Tibial nerve (tissue), 4 donors: ENCODE measurements at places on chromosomes 16 and 17. TPM values are rescaled to one million over a fixed set of nuclear protein-coding genes. Genes with fewer than 3 reads are reported as not detected.

DNA sequence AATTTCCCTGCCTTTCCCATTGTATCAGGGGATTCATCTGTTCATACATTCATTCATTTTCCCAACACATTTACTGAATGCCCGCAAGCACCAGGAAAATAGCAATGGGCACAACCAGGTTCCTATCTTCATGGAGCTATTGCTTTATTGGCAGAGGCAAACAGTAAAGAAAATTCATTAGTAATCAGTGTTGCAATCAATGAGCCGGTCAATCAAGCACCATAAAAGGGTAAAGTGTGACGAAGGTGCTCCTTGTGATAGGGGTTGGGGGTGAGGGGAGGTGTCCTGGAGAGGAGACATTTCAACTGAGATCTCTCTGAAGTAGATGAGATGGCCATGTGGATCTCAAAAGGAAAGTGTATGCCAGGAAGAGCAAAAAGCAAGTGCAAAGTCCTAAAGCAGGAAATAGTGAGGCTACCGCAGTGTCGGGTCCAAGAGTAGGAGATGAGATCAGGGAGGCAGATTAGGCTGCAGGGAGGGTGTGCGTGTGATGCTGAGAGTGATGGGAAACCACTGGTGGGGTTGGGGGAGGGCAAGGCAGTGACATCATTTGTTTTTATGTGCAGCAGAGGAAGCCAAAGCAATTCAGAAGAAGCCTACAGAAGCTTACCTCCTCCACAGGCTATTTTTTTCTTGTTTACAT is 28.4 kb downstream of the CDH13 start:
- DNase-seq = no peak

DNA sequence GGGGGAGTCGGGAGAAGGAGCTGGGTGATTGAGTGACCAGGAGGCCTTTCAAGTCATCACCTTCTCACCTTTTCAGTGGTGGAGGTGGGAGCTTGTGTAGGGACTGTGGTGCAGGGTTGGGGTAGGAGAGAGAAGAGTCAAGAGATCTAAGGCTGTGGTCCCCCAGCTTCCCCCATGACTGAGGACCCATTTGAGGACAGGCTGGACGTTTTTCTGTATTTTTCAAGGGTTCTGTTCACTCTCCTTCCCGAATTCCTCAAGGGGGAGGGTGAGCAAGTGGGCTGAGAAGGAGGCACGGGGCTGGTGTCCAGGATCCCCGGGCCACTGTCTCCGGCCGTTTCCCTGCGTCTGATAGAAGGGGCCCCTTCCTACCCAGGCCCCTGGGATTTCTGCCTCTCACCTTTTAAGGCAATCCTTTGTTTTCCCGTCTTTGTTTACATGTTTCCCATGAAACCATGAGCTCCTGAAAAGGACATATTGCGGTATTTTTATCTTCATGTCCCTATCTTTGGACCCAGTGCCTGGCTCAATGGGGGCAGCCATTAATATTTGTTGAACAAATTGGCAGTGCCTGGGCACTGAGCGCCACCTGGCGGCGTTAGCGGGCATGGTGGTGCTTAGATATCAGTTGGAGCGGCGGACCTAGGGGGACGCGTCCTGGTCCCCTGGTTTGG is 9.2 kb upstream of the CD300A start:
- peak; percentile 77 for DNase-seq

GRCh38 chr17:26774291-26775218 is 519.4 kb upstream of the WSB1 start:
- no peak for DNase-seq

DNA sequence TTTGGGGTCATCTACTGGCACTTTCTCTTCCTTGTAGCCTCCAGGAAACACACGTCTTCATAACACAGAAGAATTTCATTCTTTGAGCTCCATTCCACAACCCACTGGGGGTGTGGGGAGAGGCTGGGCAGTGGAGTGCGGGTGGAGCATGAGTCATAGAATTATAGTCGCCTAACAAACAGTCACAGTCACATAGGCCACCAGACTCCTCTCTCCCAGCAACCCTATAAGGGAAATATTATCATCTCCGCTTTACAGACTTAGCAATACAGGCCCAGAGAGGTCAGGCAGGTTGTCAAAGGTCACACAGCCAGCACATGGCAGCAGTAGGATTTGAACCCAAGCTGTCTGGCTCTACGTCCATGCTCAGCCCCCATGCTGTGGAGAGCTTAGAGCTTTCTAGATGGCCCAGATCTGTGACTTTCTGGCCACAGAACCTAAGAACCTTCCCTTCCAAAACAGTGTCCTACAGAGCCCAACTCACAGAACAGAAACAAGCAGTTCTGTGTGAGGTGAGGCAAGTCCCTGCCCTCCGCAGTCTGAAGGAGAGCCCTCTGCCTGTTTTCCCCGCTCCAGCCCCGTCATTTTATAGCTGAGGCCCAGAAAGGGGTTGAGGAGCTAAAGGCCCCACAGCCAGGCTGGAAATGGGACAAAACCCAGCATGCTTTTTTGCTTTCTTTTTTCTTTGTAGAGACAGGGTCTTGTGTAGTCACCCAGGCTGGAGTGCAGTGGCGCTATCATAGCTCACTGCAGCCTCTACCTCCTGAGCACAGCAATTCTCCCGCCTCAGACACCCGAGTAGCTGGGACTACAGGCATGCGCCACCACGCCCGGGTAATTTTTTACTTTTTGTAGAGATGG is 10.7 kb upstream of the LITAF start:
- DNase-seq = no peak

Gene WSCD1
- total RNA-seq = 0.21 TPM

DNA sequence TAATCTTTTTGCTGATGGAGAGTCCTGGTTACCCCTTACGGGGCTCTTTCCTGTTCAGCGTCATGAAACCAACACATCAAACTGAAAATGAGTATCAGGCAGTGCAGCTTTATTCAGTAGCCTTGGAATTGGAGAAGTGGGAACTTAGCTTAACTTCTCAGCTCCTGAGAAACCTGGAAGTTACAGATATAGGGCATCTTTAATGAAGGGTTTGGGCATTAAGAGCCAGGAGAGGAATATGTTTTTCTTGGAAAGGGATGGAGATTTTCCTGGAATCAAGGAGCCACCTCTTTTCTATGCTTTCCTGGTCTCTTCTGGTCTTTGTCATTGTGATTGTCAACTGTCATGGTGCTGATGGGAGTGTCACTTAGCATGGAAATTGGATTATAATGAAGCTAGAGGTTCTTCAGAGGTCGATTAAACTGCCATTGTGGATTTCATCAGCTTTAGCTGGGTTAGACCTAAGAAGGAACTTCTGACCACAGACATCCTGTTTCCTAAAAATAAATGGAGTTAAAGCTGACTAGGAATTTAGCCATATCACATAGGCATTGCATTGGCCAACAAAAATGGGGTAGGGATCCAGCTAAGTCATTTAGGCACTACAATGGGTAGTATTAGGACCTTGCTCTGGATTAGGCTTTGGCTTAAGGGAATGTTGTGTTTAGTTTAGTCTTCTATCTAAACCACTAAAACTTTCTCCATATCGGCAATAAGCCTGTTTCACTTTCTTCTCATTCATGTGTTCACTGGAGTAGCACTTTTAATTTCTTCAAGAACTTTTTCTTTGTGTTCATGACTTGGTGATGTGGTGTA is 186.4 kb downstream of the BCAS3 start:
- DNase-seq = no peak

DNA sequence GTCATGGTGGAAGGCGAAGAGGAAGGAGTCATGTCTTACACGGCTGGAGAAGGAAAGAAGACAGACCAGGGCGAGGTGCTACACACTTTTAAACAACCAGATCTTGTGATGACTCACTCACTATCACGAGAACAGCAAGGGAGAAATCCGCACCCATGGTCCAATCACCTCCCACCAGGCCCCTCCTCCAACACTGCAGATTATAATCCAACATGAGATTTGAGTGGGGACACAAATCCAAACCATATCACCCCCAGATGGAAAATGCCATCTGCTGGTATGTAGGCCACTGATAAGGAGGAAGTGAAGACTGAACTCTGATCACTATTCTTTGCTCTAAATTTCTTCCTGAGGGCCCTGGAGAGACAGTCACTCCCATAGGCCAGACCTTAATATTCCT is 7.5 kb upstream of the ITGAX start:
- no peak for DNase-seq

GRCh38 chr16:81817789-81818567 is 38.9 kb downstream of the PLCG2 start:
- no peak for DNase-seq

DNA sequence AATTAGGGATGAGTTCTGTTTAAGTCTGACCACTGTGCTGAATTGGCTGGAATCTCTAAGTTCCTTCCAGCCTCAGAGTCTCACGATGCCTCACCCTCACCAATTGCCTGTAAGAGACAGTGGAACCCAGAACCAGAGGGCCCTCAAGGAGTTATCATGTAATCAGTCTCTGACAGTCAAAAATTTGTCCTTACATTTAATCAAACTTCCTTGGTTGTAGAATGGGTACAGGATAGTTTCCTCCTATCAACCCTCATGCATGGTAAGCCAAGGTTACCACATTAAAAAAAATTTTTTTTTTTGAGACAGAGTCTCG is 83.2 kb downstream of the CDK5R1 start:
- DNase-seq = no peak

Gene SULT1A2
- 2.4 TPM for total RNA-seq

Gene CPHXL2
- not detected for total RNA-seq

GRCh38 chr17:51653878-51654277 is 393.5 kb downstream of the UTP18 start:
- DNase-seq = no peak

DNA sequence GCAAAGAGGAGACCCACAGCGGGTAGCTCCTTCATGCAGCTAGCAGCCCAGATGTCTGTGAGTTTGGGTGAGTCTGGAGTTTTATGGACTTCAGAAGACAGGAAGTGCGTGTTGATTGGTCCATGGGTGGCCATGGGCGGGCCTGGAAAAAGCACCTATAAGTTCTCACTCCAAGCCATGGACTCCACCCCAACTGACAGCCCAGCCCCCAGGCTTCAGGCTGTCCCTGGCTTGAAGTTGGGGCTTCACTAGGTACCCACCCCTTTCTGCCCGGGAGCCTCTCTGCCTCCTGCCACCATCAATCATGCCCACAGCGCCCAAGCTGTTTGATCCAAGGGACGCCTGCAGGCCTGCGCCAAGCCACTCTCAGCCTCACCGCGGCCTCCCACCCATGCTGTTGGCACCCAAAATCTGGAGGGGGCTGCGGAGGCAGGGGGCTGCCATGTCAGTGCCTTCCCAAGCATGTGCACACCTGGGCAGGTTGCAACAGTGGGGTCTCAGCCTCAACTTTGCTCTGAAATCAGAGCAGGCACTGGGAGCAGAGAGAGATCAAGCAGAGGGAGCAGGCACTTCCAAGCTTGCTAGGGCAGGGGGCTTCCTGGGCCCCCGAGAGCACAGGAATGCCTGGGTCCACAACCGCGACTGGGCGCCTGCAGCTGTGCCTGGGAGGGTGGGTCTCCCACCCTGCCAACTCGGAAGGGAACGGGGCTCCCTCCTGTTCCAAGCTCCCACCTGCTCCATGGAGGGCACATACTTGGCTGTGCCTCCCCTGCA is 1503.7 kb downstream of the CDH11 start:
- DNase-seq = no peak

Gene MEIOC
- total RNA-seq = not detected

Gene HS3ST3A1
- not detected for total RNA-seq

DNA sequence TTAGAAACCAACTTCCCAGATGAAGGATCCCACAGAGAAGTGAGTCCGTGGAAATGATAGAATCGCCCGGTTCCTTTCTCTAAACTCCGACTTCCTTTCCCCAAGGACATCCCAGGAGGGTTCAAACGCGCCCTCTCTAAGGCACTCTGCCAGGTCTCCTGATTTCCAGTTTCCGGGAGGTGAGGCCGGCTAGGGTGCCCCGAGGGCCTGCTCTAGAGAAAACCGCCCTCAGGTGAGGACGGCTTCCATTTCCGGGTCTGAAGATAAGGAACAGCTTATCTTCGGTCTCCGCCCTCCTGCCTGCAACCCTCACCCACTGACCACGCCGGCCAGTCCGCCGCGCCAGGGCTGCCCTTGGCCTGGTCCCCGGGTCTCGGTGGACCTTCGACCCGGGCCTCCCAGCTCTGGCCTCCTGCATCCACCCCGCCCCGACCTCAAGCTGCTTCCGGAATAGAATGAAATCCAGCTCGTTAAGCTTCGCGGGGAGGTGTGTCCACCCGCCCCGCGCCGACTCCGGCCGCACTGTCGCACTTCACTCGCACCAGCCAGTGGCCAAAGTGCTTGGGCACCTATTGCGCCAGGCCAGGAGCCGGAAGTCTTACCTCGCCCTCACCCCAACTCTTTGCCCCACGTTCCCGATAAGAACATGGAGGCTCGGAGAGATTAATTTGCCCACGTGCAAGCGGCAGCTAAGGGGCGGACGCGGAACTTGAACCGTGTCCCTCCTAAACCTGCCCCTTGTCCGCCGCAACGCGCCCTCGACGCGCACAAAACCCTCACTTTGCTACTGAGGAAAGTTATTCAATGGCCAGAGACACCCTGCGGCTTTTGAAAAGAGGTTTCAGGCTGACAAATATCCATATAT is 836 bp upstream of the MMP15 start:
- no peak for DNase-seq

DNA sequence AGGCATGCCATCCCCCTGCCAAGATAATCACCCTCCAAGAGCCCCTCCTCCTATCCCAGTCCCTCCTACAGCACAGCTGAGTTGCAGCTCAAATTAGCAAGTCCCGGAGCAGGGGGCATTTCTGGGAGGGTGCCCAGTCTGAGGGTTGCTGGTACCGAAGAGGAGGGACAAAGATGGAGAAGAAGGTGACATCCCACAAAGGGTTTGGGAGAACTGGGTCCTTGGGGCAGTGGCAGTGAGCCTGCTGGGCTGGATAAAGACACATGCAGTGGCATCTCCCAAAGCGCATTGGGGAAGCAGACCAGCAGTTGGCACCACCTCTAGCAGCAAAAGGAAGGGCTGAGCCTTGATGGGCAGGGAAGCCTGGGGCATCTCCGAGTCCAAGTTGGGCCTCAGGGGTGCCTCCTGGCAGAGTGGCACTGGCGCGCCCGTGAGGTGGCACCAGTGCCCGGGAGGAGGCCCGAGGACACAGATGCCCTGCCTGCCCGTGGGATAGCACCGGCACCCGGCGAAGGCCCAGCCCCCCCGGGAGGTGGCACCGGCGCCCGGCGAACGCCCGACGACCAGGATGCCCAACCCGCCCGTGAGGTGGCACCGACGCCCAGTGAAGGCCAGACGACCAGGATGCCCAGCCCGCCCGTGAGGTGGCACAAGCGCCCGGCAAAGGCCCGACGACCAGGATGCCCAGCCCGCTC is 622 bp downstream of the TOM1L2 start:
- peak; percentile 13 for DNase-seq

GRCh38 chr17:40577611-40578065 is 12.4 kb upstream of the CCR7 start:
- no peak for DNase-seq

DNA sequence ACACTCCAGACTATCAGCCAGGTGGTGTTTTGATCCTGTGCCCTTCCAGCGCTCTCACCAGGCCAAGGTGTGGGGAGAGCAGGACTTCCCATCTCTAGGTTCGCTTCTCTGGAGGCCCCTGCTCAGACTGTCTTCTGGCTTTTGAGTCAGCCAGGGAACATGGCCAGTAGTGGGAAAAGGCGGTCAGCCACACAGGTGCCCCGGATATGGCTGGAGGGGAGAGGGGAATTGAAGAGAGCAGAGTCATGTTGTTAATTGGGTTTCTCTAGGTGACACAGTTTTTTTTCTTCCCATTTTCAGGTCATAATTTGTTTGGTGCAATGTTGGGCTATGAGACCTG is 1.5 kb downstream of the MINK1 start:
- no peak for DNase-seq
